ENCODE measurements at places on chromosomes 13 and 19. TPM values are rescaled to one million over a fixed set of nuclear protein-coding genes. Genes with fewer than 3 reads are reported as not detected.

DNA sequence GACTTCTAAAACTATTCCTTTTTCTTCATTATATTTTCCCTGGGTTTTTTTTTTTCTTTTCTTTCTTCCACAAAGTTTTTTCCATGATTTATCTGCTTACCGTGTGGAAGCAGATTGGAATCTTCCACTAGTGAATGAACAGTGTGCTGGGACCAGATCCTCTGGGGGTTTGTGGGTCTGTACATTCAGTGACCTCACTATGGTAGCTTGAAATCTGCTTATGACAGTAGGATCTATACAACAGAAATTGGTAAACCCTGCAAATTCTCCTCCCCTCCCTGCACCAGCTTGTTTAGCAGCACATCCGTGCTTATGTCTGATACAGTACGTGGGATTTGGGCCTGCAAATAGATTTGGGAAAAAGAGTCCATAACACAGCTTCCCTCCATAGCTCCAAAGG lies 26.0 kb upstream of the MAB21L1 start:
- no peak for DNase-seq

GRCh38 chr13:44575741-44576350 lies at the start of gene TSC22D1:
Gene TSC22D1, minus strand, starts transcription at chr13:44576330. Its CDS starts 256 bp downstream, at chr13:44576074.
- DNase-seq = peak; percentile 64

- peak; percentile 63 for DNase-seq
These were observed 25.5 kb downstream of the ELL start for GRCh38 chr19:18496167-18496979.

Gene KLF1
- not detected for total RNA-seq

DNA sequence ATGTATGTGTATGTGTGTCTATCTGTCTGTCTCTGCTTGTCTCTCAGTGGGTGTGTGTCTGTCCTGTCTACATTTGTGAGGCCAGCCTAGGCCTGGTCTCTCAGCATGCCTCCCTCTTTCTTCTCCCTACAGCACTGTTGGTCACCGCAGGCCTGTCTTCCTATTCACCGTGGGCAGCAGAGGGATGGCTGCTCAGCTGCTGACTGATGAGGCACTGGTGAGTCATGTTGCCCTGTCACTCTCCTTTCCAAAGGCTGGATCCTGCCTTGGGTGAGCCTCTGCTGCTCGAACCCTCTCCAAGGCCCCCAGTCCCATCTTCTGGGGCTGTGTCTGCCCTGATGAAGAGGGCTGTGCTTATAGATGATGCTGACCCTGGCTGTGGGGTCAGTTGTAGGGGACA lies 6.3 kb downstream of the ZNF71 start:
- DNase-seq = no peak

- no peak for DNase-seq
These were observed 11.2 kb downstream of the ZNF83 start for GRCh38 chr19:52626915-52627314.

DNA sequence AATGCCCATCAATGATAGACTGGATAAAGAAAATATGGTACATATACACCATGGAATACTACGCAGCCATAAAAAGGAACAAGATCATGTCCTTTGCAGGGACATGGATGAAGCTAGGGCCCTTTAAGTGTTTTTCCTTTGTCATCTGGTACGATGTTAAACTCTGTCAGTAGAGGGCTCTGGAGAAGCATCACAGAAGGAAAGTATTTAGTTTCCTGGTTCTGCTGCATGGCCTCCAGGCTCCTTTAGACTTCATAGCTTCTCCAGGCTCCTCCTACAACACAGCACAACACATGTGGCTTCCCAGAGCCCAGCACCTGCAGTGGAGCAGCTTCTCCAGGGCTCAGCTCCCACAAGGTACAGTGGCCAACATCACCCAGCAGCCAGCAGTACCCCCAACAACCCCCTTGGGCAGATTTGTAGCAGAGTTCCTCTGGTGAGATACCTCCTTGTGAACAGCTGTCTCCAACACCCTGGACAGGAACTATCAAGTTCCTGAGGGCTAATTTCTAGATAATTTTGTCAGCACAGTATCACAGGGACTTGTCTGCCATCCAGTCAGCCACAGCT lies 63.4 kb downstream of the KCTD12 start:
- peak; percentile 21 for DNase-seq

- peak; percentile 41 for DNase-seq
These were observed 14.2 kb downstream of the ONECUT3 start for GRCh38 chr19:1767464-1767933.

Gene LGALS14
- not detected for total RNA-seq

Gene LEUTX
- total RNA-seq = not detected

DNA sequence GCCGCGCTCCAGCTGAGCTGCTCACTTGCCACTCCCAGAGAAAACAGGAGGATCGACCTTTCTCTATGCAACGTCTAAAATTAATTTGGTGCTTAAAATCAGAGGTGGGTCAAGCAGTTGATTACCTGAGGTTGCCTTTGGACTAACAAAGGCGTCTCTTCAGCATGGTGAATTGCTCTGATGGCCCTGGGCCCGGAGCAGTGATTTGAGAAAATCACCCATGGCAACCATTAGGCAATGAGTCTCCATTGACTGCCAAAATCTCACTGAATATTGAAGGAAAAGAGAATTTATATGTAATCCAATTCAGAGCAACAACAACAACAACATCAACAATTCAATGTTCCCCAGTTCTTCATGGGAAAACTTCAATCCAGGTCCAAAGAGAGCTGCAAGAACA lies 61.8 kb downstream of the IRS2 start:
- DNase-seq = no peak

DNA sequence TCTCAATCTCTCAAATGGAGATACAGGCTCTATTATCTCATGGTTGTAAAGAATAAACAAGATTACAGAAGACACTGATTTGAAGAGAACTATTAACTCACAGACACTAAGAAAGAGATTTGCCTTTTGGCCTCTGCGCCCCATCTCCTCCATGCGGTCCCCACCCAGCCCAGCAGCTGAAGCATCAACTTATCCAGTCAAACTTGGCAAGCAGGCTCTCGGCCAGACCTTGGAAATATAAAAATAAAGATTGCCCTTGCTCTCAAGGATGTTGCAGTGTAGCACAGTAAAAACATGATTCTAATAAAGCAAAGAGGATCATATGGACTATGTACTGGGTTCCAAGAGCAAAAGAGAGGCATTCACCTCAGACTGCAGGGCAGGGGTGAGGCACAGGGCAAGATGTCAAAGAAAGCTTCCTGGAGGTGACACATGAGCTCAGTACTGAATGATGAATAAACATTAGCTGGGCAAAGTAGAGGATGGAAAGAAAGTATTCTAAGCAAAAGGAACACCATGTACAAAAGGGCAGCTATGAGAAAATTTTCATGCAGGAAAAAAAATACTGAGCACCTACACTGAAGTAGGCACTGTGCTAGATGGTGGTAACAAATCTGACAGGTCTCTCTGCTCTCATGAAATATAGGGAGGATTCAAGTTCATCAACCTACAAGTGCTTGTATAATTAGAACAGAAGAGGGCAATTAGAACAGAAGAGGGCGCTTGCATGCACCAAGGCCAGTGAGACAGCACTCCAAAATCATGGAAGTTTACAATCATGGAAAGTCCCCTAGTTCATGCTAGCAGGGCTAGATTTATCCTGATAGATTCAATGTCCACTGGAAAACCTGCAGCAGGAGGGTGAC lies 85.0 kb downstream of the SACS start:
- DNase-seq = no peak

GRCh38 chr19:10882108-10882457 lies 10.7 kb downstream of the CARM1 start:
- DNase-seq = no peak

Gene GARIN5A
- not detected for total RNA-seq

DNA sequence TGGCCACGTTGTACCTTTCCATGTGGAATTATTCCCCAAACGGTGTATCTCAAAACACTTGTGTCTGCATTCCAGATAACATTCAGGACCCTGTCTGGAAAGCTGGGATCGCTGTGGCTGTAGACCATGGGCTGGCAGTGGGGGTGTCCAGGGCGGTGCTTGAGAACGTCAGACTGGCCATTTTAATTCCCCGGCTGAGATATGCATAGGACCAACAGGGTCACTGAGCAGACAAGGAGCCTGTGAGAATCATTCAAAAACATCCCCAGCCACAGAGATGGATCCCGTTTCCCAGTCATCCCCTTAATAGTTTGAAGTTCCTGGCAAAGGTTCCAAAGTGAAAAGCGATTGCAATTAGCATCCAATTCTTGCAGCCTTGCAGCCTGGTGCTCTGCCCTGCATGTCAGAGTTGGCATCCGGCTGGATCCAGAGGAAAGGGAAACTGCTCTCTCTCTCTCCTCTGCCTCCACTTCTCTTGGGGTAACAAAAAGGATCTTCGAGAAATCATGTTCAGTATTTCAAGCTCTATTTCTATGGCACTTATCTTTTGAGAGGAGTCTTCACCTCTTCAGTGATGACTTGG lies 41.6 kb downstream of the IFT88 start:
- DNase-seq = no peak

DNA sequence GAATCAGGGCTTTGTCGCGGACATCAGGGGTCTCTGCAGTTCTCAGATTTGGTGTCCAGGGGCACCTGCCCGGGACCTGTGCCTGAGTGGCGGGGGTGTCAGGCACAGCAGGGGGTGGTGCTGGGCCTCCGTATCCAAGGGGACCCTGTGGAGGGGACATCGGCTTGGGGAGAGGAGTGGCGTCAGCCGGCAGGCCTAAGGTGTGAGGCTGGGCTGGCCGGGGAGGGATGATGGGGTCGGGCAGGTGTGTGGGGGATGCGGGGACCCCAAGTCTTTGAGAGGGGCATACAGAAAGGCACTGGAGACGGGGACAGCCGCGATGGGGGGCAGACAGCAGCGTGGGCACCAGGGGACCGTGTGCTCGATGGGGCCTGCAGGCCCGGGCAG lies 2.5 kb downstream of the EFNA2 start:
- DNase-seq = no peak

GRCh38 chr19:19538061-19538784 lies at the start of gene CILP2:
Gene CILP2, plus strand, starts transcription at chr19:19538265. Its CDS starts 85 bp downstream, at chr19:19538350.
- no peak for DNase-seq

DNA sequence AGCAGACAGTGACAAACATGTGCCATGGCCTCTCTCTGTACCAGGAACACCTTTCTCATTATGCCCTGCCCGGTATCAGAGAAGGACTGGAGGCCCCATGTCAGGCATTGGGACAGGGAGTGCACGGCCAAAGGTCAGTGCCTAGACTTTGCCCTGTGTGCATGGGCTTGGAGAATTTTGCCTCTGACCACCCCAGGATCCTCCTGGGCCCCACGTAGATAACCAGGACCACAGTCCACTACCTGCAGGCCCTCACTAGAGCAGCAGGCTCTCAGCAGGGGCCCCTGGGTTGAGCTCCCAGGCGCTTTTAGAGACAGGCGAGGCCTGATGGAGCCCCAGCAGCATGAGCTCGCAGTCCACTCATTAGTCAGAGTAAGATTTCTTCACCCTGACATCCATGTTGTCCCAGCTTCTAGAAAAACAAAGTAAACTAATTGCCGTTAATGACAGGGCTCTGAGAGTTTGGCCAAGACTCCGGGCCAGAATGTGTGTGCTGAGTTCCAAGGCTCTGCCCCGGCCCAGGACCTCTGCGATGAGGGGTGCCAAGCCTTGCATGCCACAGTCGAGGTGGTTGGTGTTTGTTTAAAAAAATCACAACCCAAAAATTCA lies 42.7 kb downstream of the CAPN12 start:
- DNase-seq = no peak

DNA sequence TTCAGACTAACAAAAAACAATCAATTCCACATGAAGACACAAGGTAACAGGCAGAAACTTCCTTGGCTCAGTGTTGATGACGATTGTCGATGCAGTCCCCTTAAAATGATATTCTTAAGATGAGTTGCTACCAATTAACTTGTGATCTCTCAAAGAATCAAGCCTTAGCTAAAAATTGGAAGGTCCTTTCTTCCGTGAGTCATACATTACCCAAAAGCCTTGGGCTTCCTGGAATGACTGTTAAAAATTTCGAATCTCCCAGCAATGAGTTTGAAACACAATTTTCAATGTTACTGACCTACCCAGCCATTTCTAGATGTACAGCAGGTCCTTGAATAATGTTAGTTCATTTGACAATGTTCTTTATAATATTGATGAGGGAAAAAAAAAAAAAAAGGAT lies 28.0 kb upstream of the RB1 start:
- no peak for DNase-seq

Gene TMEM91
- 5.6 TPM for total RNA-seq

DNA sequence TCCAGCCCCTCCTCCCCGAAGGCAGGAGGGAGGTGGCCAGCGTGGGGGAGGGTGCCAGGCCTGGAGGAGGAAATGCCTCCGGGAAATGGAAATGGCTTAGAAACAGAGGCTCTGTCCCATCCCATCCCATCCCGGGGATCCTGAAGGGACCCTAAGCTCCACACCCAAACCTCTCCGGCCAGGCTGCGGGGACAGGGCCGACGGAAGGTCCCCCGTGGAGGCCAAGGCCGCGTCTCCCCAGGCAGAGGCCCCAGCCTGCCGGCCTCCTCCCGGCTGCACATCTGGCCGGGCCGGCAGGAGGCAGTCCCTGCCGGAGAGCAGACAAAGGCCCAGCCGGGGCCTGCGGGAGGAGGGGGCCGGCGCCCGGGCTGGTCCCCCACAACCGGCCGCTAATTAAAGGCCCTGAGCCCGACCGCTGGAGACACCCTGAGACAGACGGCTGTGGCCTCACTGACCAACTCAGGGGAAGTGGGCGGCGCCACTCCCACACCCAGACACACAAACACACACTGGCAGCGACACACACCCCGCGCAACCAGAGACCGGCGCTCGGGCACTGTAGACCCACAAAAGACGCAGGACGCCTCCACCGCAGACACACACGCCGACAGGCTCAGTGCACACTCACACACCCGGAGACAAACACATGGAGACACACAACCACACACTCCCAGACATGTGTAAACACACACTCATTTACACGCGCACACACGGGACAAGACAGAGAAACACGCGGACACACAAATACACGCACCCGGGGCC lies 1.1 kb downstream of the ADAMTS10 start:
- DNase-seq = no peak

GRCh38 chr13:100522618-100523309 lies 65.8 kb downstream of the GGACT start:
- DNase-seq = no peak

Gene MYH14
- not detected for total RNA-seq

DNA sequence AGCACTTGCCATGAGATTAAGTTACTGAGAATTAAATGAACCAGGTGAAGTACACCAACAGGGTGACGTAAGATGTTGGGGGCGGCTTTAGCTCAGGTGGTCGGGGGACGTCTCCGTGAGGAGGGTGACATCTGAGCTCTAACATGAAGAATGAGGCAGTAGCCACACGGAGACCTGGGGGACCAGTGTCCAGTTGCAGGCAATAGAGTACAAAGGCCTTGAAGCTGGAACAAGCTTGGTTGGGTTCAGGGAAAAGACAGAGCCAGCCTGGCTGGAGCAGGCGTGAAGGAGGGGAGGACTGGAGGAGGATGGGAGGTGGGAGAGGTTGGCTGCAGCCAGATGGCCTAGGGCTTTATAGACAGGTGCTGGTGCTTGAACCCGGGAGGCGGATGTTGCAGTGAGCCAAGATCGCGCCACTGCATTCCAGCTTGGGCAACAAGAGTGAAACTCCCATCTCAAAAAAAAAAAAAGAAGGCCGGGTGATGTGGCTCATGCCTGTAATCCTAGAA lies 1.6 kb downstream of the SPINT2 start:
- no peak for DNase-seq

- no peak for DNase-seq
These were observed 19.0 kb downstream of the NUMBL start for GRCh38 chr19:40671404-40671803.

Gene LIG4
- total RNA-seq = 9.5 TPM

Gene DAND5
- total RNA-seq = 0.15 TPM
